ENCODE measurements at places on chromosomes 7 and 10.

GRCh38 chr10:29728541-29729049, 93.8 kb upstream of the SVIL start:
- DNase-seq = no peak

DNA sequence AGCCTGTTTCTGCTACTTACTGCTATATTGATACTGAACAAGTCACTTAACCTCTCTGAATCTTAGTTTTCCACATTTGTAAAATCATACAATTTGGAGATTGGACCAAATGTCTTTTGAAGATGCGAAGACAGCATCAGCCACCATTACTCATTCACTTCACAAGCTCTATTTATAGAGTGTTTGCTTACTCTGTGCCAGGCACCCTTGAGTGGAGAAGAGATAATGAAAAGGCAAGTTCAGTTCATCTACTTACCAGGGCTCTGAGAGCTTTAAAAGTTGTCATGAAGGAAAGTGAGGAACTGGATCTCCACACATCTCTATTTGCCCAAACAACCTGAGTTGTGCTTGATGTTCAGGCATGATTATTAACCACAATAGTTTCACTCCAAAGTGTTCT, 277.5 kb downstream of the CSTF2T start:
- DNase-seq = no peak

- DNase-seq = no peak
Observed at GRCh38 chr7:19709249-19709578, 377 bp upstream of the POLR1F start.

DNA sequence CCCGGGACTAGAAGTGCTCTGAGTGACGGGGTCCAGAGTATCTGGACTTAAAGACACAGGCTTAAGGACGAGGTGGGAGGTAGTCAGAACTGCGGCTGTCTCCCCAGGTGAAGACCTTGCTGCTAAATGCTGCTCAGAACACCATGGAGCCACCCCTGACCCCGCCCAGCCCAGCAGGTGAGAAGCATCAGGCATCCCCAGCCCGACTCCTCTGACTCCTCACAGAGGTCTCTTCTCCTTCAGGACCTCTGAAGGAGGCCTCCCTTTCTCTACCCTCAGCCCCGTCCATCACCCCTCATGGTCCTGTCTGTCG, 5.8 kb downstream of the NFKB2 start:
- DNase-seq = no peak

DNA sequence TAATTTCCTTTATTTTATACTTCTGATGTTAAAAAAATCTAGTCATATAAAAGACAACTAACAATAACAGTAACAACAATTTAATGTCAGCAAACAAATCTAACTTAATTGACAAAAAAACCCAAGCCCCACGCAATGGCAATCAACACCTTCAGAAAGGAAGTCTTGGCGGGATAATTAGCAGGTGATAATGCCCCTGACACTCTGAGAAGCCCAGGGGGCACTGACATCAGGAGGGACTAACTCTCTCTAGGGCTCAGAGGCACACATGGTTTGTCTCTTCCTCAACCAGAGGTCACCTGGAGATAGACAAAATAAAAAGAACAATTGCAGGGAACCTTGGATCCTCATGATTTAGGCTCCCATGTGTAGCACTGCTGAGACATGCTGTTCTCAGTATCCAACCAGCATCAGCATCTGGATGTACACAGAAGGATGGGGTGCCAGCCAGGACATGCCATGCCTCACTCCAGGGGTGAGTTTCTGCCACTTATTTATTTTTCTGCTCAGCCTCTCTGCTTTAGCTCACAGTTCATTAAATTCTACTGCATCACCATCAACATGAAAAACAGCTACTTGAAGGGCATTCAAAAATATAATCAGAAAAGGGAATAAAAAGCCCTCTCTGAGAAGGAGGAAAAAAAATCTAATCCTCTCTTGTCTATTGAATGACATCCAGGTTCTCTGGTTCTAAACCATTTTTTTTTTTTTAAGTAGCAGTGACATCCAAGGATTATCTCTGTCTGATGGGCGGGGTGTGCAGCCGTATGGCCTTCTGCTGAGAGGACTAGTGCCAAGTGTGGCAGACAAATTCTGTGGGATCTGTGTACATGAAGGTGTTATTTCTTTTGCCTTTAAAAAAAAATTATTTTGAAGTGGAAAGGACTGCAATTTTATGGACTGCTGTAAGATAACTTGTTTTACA, 96.3 kb downstream of the ATXN7L1 start:
- DNase-seq = no peak

DNA sequence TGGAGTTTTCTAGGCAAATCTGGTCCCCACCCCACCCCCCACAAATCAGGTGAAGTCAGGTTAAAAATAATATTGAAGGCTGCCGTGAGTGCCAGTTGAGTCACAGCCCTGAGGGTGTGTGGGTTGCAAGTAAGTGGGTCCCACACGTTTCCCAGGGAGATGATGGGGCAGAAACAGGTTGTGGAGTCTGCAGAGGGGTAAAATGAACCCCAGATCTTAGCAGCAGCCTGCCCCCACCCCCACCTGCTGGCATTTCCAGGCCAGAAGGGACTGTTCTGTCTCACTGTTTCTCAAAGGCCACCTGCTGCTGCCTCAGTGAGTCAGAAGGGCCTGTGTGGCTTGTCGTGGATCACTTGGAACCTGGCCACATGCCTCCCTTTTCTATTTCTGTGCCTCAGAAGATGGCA, 59.8 kb upstream of the SMNDC1 start:
- no peak for DNase-seq

- no peak for DNase-seq
Observed at GRCh38 chr10:109187677-109188076, 735.6 kb downstream of the XPNPEP1 start.

- no peak for DNase-seq
Observed at GRCh38 chr10:8594711-8595110, 540.2 kb downstream of the GATA3 start.

Data from renal pelvis (tissue), 12 donors.